H1 (cell line): ENCODE measurements at places on chromosomes 5 and 9.

DNA sequence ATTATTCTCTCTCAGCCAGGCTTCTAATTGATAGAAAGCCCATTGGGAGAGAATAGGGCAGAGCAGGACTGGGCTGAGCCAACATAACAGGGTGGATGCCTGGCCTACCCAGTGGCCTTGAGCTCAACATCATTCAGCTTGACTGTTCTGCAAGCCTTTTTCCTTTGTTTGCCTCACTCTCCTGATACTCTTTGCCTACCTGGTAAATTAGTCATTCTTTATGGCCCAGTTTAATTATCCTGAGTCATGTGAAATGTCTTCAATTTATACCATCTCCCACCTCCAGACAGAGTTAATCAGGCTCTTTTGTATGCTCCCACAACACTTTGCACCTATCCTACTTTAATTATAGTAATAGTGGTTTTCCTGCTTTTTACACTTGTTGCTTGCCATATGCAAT, 13.6 kb downstream of the GLRA1 start:
- H3K27me3 ChIP-seq = peaks cover 26% of the 10 kb centered on the region
- no peaks in the 10 kb centered on the region for H3K36me3 ChIP-seq
- DNase-seq = no peak
- no peak overlapping the region for H3K27ac ChIP-seq
- H3K4me3 ChIP-seq = no peak overlapping the region

DNA sequence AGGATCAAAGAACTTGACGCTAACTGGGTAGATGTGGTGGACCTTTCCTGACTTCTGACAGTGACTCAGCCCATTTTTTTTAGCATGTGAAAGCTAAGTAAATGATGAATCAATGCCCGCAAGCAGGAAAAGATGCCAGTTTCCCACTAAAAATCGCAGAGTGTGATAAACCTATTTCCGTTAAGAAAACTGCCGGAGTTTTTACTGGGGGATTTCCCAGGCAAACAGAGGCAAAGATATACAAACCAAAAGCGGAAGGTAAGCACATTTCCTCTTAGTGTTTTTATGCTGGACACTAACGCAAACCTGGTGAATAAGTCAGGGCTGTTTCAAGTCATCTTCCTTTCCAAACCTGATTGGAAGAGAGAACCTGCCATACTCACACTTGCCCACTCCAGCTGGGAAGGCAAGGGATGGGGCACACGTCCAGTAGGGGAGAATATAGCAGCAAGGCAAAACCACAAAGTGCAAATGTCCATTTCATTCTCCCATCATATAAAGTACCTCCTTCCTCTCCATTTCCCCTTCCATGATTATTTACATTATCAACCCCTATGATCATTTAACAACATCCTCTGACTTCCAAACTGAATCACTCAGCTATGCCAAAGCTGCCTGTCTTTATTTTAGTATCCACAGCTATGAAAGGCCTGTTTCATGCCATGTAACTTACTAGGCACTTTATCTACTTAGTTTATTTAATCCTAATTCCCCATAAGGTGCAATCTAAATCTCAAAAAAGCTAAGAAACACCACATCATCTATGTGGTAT, 349.7 kb upstream of the RFX3 start:
- no peaks in the 10 kb centered on the region for H3K36me3 ChIP-seq
- H3K4me3 ChIP-seq = no peak overlapping the region
- H3K27me3 ChIP-seq = no peaks in the 10 kb centered on the region
- no peak overlapping the region for H3K27ac ChIP-seq

- no peak overlapping the region for H3K27ac ChIP-seq
- no peaks in the 10 kb centered on the region for H3K36me3 ChIP-seq
- no peak for DNase-seq
- no peaks in the 10 kb centered on the region for H3K27me3 ChIP-seq
- H3K4me1 ChIP-seq = no peaks in the 10 kb centered on the region
These were observed 320.1 kb downstream of the AGTPBP1 start for GRCh38 chr9:85421641-85422040.

DNA sequence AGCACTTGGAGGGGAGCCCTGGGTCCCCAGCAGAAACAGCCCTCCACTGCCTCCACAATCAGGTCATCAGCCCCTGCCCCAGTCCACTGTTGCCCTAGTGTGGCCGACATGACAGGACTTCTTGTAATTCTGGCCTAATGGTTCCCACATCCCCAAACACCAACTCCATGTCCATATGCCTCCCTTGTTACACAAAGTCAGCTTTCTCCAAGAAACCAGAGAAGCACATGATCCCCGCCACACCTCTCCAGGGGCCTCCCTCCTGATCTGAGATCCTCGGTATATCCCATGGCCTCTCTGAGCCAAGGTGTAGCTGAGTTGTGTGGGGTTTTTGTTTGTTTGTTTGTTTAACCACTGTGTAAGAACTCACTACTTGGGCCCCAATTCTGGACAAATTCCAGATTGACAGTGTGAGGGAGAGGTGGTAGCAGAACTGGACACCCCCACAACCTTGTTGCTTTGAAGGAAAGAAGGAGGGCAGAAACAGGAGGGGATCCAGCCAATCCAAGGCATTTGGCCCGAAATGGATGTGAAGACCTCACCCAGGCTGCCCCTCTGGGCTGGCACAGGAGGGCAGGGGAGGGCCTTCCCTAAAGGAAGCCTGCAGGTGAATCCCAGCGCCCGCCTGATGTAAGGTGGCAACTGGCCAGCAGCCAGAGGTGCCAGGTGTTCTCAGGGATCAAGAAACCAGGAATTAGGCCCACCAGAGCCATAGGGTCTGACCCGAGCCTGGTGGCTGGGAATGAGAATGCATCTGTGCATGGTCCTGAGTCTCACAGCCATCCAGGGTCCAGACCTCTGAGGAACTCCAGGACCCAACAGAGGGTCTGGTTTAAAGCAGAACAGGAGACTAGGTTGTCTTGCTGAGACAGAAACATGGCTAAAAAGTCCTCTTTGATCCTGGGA, 13.4 kb downstream of the IRF1 start:
- no peaks in the 10 kb centered on the region for H3K27me3 ChIP-seq
- H3K4me3 ChIP-seq = no peak overlapping the region
- H3K36me3 ChIP-seq = no peaks in the 10 kb centered on the region
- no peak overlapping the region for H3K27ac ChIP-seq

- H3K27ac ChIP-seq = peak overlapping the region; percentile 63
- DNase-seq = no peak
- peak overlapping the region; percentile 90 for H3K4me3 ChIP-seq
- no peaks in the 10 kb centered on the region for H3K27me3 ChIP-seq
- H3K36me3 ChIP-seq = no peaks in the 10 kb centered on the region
- peaks cover 14% of the 10 kb centered on the region for H3K4me1 ChIP-seq
These were observed 831 bp downstream of the KLHL3 start for GRCh38 chr5:137734962-137735554.

DNA sequence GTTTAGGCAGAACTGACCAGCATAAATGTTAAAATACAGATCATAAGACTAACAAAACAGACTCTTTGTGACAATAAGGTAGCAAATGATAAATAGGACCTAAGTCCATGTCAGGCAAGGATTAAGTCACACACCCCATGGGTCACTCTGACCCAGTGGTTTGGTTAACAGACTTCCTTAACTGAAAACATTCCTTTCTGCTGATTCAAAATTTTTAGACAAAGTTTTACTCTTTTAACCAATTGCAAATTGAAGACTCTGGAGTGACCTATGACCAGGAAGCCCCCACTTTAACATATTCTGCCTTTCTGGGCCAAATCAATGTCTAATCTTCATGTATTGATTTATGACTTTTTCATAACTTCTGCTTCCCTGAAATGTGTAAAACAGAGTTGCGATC, 4.9 kb upstream of the NXNL2 start:
- no peak for DNase-seq

DNA sequence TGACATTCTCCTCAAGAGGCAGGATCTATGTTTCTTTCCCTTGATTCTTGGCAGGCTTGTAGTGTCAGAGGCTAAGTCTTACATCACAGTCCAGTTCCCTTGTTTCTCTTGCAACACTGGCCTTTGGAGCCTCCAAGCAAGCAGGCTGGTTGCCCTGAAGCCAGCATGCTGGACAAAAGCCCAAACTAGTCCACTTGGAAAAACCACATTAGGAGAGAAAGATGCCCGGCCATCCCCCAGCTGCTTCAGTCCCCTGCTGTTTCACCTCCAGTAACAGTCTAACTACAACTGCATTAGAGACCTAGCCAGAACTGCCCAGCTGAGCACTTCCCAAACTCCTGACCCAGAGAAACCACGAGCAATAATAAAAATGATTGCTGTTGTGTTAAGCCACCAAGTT, 87.6 kb downstream of the ADAMTS6 start:
- H3K4me3 ChIP-seq = no peak overlapping the region
- DNase-seq = no peak
- H3K27ac ChIP-seq = no peak overlapping the region
- no peaks in the 10 kb centered on the region for H3K27me3 ChIP-seq
- H3K4me1 ChIP-seq = no peaks in the 10 kb centered on the region

- H3K36me3 ChIP-seq = no peaks in the 10 kb centered on the region
- no peak overlapping the region for H3K27ac ChIP-seq
- 0 out of 2 replicates have a peak, but pooled peaks cover under 1% of the 10 kb centered on the region for H3K4me1 ChIP-seq
- H3K4me3 ChIP-seq = no peak overlapping the region
- no peak for DNase-seq
These were observed 29.5 kb upstream of the SMAD5 start for GRCh38 chr5:136103118-136103517.
